ENCODE measurements at places on chromosomes 11 and 22.

DNA sequence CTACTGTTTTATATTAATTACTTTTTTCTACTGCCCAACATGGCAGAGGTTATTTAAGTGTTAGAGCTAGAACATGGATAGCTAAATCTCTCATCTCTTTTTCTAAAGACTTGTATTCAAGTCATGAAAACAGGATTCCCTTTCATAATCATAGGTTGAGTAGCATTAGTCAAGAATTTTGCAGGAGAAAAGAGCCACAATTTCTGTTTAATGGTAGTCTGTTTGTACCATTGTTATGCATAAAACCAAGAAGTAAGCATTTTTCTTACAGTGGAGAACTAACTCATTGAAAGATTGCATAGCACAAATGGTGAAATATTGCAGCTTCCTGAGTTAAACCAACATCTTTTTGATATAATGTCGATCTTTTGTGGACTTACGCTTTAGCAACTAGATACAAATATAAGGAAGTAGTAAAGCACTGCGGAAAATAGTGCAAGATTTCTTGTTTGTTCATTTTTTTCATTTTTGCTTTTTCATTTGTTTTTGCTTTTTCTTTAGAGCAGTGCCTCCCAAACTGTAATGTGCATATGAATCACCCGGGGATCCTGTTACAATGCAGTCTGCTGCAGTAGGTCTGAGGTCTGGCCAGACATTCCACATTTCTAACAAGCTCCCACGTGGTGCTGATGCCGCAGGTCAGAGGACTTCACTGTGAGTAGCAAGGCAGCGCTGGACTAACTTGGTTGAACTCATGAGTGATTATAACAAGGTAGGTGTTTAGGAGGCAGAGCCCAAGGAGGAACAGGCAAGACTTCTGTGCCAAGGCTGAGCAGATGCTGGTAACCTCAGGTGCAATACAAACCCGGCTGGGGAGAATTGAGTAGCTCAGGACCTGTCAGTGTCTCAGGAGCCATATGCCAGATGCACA, 4.6 kb downstream of the ETS1 start:
- DNase-seq: no peak

DNA sequence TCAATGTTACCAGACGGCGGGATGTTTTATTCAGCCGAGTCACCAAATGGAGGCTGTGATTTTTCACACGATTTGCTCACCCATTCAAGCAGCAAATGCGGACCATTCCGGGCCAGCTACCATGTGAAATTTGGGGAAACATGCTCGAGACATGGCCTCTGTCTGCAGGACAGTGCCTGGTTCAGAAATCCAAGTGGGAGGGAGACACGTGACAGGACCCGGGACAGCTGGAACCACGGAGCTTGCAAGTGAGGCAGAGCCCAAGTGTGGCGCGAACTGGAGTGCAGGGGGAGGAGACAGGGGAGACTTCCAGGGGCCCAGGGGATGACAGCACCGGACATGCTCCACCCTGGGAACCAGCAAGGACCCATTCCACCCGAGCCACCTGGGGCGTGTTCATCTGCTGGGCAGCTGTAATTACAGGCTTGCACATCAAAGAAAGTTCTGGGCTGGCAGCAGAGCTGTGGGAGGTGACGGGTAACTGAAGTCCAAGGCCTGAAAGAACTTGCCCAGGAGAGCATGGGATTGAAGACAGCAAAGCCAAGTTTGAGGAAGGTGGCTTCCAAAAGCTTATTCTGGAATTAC, 16.5 kb downstream of the CERK start:
- no peak for DNase-seq

DNA sequence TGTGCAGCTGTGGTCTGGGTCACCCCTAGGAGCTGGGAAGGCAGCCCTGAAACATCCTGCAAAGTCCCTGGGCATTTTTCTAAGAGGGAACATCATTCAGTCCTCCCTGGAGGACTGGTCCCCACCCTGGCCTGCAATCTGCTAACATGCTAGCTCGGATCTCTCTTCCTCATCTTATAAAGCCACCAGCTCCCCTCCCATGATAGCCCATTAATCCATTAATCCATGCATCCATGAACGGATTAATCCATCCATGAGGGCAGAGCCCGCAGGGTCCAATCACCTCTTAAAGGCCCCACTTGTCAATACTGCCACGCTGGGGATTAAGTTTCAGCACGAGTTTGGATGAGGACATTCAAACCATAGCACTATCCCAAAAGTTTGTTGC, 12.1 kb downstream of the PRG3 start:
- DNase-seq: no peak

DNA sequence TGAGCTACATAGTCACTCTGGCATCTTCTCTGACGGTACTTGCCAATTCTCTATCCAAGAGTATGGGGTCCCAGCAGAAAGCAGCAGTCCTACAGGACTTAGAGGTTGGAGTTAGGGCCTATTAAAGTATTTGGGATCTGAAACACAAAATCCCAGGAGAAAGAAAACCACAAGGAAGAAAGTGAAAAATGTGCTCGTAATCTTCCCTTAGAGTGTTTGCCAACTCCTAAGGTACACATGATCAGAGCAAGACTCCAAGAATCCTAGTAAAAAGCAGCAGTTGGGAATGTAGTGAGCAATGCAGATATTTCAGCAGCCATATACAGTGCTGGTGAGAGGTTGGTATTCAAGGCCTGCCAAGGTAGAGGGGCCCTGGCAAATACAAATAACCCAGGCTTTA, 71.6 kb downstream of the EXT2 start:
- DNase-seq: no peak

- no peak for DNase-seq
Observed at GRCh38 chr22:38136607-38137006, 26.1 kb upstream of the BAIAP2L2 start.

DNA sequence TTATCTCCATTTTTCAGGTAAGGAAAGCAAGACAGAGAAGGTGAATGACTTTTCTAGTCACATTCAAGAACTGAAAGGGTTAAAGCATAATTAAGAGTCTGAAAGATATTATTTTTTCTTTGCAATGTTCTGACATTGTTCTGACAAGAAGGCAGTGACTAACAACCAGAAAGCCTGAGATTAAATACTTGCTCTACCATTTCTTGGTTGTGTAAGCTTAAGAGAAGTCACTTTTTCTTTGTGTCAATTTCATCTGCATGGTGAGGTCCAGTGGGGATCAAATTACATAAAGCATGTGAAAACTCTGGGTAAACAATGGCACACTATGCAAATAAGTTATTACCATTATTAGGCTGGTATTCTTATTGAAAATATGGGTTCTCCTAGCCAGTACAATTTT, 73.7 kb downstream of the PHF21A start:
- no peak for DNase-seq

- peak; percentile 93 for DNase-seq
Observed at GRCh38 chr11:65110354-65110861, 1.3 kb upstream of the TM7SF2 start.

DNA sequence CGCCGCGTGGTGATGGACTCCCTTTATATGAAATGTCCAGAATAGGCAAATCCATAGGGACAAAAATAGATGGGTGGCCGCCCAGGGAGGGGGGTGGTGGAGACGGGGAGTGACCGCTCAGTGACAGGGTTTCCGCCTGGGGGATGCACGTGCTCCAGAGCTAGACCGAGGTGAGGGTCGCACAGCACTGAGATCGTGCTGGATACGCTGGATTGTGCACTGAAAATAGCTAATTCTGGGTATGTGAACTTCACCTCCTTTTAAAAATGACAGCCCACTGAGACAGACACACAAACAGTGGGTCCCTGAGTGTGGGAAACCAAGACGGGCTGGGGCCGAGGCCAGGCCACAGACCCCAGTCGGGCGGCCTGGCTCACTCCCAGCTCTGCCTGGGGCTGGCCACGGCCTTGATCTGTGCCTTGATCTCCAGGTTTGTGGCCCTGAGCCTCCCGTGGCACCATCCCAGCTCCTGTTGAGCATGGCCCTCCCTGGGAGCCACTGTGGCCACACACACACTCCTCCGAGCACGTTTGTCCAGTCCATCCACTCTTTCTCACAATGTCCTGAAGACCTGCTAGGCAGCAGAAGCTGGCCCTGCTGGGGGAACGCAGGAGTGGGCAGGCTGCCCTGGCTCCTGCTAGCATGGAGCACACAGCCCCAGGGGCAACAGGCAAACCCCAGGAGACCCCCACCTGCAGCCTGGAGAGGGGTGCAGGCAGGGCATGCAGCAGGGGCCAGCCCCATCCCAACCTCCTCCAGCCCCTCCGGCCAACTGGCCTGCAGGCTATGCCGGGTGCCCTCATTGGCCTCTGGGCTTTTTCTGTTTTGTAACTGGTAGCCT, 41.0 kb upstream of the TH start:
- DNase-seq: no peak

DNA sequence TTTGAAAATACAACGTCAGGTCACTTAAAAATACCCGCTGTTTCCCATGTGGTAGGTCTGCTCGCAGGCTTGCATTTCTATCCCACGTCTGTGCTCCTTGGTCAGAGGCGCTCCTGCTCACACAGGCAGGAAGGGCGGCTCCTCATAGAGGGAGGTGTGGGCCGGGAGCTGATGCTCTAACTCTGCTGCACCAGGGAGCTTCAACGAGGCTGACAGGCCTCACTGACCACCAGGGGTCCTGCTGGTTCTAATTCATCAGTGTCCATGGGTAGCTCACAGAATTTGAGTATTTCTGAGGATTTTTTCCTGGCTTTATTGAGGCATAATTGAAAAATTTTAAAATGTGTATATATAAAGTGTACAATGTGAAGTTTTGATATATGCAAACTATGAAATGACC, 68.5 kb downstream of the PIWIL3 start:
- DNase-seq: no peak

DNA sequence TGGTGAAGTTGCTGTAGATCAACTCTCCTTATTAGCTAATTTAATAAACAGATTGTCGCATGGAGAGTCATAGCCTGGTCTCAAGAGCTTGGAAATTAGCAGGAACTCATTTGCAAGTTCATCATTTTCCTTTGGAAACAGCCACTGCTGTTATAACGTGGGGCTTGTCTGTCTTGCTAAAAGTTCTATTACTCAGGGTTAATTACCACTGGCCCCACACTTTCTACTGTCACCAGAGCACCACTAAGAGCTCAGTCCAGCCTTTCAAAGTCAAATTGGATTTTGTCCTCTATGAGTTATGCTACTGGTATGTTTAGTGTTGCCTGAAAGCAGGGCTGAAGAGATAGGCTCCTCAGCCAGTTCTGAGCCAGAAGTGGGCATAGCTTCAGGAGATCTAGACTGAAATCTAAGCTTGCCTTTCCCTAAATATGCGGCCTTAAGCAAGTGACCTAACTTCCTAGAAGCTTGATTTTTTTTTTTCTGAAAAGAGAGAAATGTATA, 292.2 kb downstream of the INSC start:
- no peak for DNase-seq

GRCh38 chr11:94032725-94033124, 11.6 kb downstream of the HEPHL1 start:
- DNase-seq: no peak

- no peak for DNase-seq
Observed at GRCh38 chr11:47078751-47079521, 97.7 kb downstream of the ARFGAP2 start.

DNA sequence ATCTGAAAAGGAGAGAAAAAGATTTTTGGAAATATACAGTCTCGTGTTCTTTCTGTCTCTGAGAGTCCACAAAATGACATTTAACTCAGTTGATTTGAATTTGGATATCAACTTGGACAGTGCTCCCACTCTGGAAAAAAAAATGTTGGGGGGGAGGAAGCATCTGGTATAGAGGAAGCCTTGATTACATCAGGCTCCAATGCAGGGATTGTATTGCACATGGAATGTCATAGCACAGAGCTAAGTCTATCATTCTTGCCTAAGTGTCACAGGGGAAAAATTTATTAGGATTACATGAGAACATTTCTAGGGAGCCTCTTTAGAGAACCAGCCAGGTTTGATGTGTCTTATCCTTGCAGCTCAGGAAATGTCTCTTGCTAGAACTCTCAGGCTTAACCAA, 23.0 kb downstream of the MS4A6A start:
- no peak for DNase-seq

DNA sequence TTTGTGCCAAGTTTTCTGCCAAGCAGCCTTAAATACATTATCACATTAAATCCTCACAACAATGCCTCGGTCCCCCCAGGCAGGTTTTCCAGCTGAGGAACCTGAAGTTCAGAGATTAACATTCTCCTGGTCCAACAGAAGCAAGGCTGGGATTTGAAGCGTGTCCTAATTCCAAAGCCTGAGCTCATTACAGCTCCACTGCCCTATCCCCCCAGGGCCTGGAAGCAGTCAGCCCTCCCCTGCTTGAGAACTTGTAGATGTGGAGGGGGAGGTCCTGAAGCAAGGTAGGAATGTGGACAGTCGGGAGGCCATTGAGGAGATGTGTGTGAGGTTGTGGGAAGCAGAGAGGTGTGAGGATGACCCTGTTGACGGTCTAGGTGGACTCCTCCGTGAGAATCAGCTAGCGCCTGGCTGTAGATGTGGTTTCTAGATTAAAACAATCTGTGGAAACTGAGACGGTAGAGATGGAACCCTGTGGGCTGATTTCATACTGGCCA, 8.1 kb downstream of the GRAMD1B start:
- no peak for DNase-seq
